T-helper 17 cell (primary cell): ENCODE measurements at places on chromosomes 5 and 9.

GRCh38 chr9:113875459-113876150, 504 bp upstream of the ZNF618 start:
- no peak for DNase-seq

GRCh38 chr9:123345567-123345955, 10.4 kb upstream of the CRB2 start:
- no peak for DNase-seq

DNA sequence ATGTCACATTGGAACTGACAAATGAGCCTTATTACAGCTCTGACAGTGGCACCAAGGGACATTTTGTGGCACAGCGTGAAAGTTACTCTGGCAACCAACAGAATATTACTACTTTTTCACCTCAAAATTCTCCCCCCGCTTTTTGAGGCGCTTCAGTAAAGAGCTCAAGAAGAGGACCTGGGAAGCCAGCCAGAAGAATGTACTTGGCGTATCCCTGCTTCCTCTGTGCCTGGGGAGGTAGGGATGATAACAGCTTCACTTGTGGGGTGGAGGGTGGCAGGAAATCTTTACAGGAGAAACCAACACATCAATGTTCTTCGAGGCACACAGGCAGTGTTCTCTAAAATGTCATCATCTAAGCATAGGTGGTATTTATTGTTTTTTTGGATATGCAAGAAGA, 624.1 kb downstream of the NR2F1-AS1 start:
- no peak for DNase-seq

DNA sequence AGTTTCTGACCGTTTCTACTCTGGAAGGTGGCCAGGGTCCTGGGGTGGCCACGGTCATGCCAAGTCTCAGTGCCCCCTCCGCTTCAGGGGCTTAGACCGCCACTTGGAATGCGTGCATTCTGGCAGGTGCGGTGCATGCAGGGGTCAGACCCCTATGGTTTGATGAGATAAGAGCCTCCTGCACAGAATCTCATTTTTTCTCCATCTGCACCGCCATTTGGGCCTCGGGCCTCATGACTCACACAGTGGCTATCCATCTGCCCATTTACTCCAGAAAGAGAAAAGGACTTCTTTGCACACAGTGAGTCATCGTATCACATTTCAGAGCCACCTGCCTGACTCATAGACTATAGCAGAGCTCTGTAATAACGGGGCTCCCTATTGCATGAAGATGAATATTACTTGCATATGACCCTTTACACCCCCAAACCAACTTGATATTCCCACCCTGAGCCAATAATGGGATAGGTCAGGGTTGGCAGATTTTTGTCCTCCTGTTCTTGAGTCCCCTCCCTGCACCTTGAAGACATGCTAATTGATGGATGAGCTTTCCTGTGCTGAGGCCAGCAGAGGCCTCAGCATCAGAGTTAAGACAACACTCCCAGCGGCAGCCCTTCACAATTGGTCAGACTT, 157.4 kb downstream of the NR3C1 start:
- DNase-seq = no peak

DNA sequence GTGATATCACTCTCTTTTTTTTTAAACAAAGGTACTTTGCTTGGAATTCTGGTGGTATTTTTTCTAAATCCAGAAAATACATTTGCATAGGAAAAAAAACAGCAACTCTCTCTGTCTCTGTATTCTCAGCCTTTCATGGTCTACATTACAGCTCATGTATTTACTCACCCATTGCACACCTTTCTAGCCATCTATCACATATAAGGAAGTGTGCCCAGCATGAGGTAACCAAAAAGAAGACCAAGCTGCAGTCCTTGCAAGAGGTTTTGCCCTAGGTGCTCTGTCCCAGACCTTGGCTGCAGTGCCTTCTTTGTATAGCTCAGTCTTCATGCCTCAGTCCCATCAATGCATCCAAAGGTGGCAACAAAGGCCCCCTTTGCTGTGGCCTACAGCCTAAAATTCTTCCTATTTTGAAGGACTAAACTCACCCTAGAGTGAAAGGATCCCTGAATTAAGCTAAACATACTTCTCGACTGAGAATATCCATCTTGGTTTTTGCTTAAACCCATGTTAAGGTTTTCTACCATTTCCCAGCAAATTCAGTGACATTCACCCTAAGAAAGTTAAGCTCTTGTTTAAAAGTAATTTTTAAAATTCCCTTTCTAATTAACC, 446.4 kb downstream of the KIF4B start:
- no peak for DNase-seq

GRCh38 chr9:112831281-112831851, 59.3 kb downstream of the SLC46A2 start:
- no peak for DNase-seq

- DNase-seq = no peak
Measured at GRCh38 chr5:89015409-89015808, 132.4 kb upstream of the MEF2C start.

GRCh38 chr5:77156379-77156778, 54.1 kb upstream of the PDE8B start:
- no peak for DNase-seq

- no peak for DNase-seq
Measured at GRCh38 chr5:143251946-143252345, 151.5 kb downstream of the NR3C1 start.

DNA sequence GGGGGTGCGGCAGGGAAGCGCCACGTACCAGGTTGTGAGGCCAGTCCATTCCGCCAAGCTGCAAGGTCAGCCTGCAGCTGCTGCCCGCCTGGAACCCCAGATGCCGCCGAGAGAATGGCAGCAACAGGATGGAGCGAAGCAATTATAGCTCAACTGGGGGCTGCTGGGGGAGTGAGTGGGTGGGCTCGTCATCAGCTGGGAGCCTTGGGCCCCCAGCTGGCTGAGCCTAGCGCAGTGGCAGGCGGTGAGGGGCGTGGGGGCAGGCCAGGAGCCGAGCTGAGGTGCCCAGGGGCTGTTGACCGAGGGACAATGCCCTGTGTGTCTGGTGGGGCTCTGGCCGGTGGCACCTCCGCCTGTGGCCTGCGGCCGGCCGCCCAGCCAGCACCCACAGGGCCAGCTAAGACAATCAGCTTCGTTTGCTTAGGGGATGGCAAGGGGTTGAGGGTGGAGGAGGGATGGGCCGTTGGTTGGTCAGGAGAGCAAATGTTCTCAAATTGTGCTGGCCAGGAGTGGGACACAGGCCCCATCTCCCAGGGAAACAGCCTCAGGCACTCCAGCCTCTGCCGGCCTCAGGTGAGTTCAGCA, at the start of gene IL17B:
IL17B (minus strand) TSS at position 116 of the 585 bp plus-strand sequence; CDS start at position 49, 67 bp downstream.
- no peak for DNase-seq

DNA sequence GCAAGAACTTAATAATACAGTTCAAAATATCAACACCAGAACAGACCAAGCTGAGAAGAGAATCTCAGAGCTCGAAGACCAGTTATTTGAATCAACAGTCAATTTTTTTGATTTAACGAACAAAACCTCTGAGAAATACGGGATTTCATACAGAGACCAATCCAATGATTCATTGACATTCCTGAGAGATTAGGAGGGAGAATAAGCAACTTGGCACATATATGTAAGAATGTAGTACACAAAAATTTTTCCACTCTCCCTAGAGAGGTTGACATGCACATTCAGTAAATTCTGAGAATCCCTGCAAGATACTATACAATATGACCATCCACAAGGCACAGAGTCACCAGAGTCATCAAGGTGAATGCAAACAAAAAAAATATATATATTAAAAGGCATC, 1577.3 kb upstream of the C9orf72 start:
- DNase-seq = no peak

GRCh38 chr5:59097116-59097515, 514.2 kb downstream of the RAB3C start:
- no peak for DNase-seq

DNA sequence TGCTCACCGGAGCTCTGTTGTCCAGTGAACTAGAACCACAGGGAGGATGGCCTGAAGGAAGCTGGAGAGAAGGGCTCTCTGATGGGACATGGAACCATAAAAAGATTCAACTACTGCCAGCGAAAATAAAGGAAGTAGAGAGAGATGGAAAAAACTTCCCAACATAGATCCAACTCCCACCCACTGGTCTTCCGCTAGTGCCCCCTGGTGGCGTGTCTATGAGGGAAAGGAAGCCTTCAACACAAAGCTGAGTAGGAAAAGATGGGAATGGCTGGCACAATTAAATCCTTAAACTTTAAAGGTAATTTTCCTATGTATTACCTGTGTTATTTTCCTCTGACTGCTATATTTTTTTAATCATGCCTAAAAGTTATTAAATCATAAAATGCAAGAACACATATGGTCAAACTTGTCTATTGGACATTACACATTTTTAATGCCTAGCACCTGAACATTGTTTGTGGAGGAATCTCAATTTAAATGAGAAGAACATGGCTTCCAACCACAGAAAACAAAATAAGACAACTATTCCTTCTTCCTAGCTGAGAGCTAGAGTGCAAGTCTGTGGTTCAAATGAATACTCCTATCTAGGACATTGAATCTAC, 51.5 kb downstream of the CEP120 start:
- peak; percentile 7 for DNase-seq

GRCh38 chr9:120646948-120647347, 67.0 kb upstream of the CDK5RAP2 start:
- DNase-seq = no peak

DNA sequence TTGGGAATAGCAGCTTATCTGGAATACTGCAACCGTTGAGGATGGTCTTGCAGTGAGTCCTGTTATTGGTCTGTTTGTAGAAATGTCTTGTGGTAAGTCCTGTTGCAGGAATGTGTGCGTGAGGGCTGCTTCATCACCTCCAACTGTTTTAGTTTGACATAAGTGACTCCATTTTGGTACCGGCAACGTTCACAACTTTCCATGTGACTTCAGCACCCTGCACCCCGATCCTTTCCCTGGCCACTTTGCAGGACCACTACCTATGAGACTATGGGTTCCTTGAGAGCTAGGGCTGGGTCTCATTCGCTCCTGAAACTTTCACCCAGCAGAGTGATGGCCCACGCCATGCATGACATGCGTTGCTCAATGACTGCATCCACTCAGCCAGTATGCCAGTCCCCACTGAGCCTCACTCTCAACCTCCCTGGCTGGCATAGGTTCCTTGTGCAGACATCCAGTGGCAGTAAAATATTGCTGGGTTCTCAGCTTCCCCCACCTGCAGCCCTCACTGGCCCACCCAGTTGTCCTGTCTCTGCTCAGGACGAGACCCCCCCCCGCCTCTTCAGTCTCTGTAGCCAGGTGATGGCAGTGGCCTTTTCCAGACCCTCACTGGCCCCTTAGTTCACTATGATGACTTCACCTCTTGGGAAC, 8.0 kb downstream of the SURF6 start:
- DNase-seq = no peak

DNA sequence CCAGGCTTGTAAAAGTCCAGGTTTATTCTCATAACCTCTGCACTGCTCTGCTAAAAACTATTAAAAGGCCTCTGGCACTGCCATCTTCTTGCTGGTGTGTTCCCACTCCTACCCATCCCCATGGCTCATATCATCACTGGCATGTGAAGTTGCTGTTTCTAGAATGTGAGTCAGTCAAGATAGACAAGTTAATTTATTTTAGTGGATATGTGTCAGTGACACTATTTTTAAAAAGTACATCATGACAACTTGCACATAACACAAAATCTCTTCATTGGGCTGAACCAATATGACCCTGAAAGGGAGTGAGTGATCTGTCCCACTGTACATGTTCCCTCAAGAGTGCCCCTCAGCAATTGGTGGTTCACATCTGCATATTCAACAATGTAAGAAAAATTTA, 299.7 kb downstream of the NFIB start:
- no peak for DNase-seq

DNA sequence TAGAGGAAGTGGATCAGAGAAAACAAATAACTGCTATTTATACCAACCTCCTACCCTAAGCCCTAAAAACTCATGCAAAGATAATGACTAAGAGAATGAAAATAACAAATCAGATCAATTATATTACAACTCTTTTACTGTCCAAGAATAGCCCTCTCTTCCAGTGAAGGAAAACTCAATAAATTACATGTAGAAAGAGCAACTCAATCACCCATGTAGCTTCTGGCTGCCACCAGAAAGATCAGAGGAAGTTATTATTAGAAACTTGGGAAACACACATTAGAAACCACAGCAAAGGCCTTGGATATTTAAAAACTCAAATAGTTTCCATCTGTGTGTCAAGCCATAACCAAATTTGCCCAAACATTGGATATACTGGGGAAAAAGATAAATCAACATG, 134.0 kb upstream of the TARS1 start:
- no peak for DNase-seq

DNA sequence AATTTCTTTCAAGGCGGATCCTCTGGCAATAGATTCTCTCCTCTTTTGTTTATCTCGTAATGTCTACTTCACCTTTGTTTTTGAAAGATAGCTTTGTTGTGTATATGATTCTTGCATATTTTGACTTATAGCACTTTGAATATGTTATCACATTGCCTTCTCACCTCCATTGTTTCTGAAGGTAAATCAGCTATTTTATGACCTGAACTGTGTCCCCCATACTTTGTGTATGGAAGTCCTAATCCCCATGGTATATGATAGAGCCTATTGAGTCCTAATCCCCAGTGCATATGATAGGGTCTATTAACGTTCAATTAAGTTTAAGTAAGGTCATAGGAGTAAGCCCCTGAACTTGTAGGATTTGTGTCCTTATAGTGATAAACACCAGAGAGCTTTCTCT, 910.2 kb upstream of the NUDT12 start:
- DNase-seq = no peak

DNA sequence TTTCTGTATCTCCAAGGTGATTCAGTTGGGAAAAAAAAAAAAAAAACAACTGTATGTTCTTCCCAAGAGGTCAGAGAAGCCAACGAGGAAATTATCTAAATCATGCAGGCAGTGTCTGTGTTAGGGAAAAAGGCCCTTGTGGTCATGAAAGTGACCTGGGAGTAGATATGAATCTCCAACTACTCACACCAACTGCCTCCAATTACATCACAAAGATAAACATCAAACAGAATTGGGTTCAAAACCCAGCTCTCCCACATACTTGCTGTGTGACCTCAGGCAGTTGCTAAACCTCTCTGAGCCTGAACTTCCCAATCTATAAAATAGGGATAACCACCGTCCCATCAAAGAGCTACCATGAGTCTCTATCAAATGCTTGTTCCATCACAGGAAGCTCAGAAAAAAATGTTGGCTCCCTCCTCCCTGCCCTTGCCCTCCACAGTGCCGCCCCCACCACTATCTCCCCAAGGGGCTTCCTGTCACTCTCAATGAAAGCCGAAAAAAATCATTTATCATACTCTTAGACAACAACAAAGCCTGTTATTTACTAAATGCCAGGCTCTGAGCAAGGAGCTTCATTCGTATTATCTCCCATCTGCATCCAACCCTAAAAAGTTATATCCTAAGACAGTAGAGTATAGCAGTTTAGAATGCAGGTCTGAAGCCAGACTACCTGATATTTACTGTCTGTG, 42.9 kb downstream of the CDK5RAP2 start:
- DNase-seq = no peak

- no peak for DNase-seq
Measured at GRCh38 chr5:169050636-169051035, 250.3 kb downstream of the SLIT3 start.

GRCh38 chr5:29930316-29930715, 1263.2 kb upstream of the CDH6 start:
- no peak for DNase-seq

DNA sequence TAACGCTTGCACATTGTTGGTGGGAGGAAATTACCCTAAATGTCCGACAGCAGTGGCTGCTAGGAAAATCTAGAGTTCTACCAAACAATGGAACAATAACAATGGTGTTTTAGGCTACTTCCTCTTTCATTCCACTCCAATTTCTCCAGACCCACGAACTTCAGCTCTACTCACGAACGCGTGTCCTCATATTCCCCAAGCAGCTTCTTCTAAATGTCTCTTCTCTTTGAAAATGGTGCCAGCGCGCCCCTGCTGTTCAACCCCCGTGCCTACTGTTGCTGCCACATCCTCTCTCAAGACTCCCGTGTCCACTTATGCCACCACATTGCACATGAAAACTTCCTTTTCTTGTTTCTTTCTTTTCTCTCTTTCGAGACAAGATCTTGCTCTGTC, 25.6 kb downstream of the OR2V2 start:
- DNase-seq = no peak
